ENCODE measurements at places on chromosomes 4 and X.

DNA sequence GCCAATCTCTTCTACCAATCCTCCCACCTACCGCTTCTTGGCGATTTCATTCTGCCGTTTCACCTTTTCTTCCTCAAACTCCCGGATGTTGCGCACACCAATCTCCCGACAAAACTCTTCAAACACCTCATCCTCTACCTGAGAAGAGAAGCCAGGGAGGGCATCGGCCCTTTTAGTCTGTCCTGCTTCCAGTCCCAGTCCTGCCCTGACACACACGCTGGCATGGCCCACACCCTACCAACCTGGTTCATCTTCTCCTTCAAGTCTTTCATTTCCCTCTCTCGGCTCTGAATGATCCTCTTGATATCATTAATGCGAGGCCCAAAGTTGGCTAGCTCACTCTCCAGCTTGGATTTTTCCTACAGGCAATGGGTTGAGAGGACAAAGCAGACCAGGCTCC, 18.9 kb downstream of the SMC1A start:
- no peak for DNase-seq

- DNase-seq, result no peak
Measured at GRCh38 chr4:158949099-158949498, 153.8 kb upstream of the RAPGEF2 start.

- no peak for DNase-seq
Measured at GRCh38 chr4:162849937-162850336, 316.8 kb downstream of the NAF1 start.

GRCh38 chrX:9131066-9131465, 97.1 kb upstream of the FAM9B start:
- DNase-seq, result no peak

Data from hippocampal formation (tissue), 2 donors.